ENCODE measurements at places on chromosomes 4 and X. TPM values are rescaled to one million over a fixed set of nuclear protein-coding genes. Genes with fewer than 3 reads are reported as not detected.

- no peak for DNase-seq
Measured at GRCh38 chr4:42789041-42789567, 103.4 kb upstream of the GRXCR1 start.

- no peak for DNase-seq
Measured at GRCh38 chrX:24292353-24292752, 21.5 kb downstream of the SUPT20HL2 start.

DNA sequence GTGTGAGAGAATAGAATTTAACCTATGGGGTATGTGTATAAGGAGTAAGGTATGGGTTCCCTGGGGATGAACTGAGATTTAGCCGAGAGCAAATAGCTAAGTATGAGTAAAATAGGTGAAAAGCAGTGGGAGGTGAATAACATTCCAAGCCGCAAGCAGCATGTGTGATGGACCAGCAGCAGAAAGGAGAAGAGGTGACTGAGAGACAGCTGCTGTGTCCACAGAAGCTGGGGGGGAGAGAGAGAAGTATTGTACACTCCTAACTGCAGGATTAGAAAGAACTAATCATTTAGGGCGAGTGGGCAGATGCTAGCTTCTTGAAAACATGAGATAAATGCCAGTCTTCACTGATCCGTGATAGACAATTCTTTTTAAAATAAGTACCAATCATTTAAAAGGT, 296.0 kb downstream of the KLHL4 start:
- DNase-seq = no peak

DNA sequence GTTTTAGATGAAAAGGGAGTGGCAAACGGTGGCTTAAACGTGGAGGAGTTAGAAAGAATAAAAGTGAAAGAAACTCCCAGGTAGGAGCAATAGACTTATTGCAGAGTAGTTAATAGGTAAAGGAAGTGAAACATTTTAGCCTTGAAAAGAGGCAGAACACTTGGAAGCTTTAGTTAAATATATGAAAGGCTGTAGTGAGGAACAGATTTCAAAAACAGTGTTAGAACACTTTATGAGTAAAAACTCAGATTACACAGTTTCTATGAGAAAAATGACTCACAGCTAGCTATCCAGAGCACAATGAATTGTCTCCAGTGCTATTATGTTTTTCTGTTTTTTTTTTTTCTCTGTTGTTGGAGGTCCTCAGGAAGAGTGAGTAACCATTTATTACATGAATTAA, 45.8 kb downstream of the TACR3 start:
- no peak for DNase-seq

ETDB gene
- not detected for total RNA-seq

DNA sequence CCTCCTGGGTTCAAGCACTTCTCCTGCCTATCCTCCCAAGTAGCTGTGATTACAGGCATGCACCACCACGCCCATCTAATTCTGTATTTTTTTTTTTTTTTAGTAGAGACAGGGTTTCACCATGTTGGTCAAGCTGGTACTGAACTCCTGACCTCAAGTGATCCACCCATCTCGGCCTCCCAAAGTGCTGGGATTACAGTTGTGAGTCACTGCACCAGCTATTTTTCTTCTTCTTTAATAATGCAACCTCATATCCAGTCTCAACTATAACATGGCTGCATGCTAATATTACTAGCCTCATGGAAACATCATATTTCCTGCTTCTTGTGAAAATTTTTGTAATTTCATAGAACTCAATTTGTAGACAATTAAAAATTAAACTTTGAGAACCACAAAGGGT, 706.5 kb downstream of the KCTD8 start:
- DNase-seq = no peak

DNA sequence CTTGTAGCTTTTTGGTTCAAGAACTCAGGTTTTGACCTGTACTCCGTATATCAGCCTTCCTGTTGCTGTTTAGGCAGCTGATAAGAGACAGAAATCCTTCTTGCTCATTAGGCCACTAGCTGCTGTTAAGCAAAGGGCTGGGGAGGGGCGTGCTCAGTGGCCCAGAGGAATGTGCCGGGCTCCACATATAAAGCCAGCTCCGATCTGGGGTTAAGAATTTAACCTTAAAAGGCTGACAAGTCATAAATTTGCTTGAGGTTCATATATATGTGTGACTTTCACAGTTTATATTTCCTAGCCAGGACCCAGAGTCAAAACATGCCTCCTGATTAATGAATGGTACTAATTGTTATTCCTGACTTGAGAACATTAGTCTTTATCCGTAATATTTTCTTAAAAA, 15.3 kb downstream of the GPC3 start:
- no peak for DNase-seq

Measured in activated naive CD4-positive, alpha-beta T cell treated with anti-CD3 and anti-CD28 coated beads for 36 hours (primary cell).